Activated T-cell treated with anti-CD3 and anti-CD28 coated beads, Interleukin-2, amount 50 U/mL, for 4 hours (primary cell): ENCODE measurements at places on chromosomes 11 and 22.

- no peak for DNase-seq
Measured at GRCh38 chr11:18849406-18849805, 57.8 kb upstream of the PTPN5 start.

DNA sequence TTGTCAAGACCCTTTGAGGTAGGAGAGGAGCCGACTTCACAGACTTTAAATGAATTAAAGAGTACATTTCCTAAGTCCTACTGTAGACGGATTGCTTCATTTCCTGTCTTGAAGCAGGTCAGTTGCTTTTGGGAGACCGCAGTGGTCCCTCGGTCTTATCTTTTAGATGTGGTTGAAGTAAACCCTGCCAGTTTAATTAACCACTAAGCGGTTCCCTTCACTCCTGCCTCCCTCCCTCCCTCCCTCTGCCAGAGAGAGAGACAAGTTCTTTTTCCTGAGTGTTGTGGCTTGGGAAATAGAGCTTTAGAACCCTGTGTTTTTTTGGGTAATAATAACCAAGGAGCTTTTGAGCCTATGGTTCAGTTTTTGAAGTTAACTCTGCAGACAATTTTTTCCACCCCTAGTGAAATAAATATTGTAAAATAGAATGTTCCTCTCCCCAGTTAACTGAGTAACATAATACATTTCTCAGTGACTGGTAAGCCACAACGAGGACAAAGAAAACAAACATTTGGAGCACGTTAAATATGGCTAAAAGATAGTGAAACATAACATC, 147.5 kb downstream of the LDLRAD3 start:
- DNase-seq = no peak

DNA sequence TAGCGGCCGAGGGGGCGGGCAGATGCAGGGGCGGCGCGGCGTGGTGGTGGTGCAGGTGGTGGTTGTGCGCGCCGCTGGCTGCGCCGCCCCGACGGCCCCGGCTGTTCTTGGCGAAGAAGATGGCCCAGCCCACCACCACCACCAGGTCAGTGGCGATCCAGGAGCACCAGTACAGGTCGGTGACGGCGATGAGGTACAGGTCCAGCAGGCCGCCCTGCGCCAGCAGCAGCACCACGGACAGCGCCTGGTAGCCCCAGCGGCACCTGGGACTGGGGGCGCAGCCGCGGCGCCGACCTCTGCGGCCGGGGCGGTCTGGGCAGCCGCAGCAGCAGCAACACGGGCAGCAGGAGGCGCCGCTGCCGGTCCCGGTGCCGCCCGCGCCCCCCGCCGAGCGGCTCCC, 879 bp downstream of the TMEM121B start:
- peak; percentile 49 for DNase-seq

DNA sequence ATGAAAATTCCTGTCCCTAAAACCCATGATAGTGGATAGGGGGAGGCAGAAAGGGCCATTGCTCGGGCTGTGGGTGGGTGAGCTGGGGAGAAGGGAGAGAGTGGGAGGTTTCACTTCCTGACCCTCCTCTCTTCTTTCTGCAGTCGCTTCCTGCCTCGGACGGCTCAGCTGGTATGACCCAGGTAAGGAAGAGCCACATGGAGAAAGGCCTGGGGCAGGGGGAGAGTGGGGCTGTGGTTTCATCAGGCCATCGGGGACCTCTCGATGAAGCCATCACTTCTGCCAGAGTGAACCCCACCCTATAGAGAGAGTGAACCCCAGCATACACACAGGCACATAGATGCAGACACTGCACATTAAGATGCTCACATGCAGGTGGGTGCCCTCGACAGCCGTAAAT, 12.6 kb downstream of the CD5 start:
- DNase-seq = no peak

DNA sequence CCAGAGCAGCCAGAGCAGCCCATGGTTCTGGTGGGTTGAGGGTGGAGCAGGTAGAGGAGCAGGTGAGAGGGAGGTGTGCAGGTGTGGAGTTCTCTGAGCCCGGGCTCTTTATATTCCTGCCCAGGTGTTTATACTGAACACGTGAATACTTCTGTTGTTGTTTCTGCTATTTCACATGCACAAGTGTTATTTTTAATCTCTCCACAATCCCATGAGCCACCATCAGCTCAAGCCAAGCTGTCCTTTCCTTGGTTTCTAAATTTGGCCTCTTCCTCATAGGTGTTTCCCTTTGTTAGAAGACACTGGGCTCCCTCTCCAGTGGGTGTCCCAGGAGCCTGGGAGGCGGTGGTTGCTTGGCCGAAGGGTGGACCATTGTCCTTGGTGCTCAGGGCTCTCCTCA, at the start of gene KRTAP5-3:
TSS of gene KRTAP5-3 (minus strand) at position 101 of the 400 bp plus-strand sequence. CDS start at position 23, 78 bp downstream.
- DNase-seq = no peak

- DNase-seq = no peak
Measured at GRCh38 chr11:7576726-7577290, 63.0 kb downstream of the PPFIBP2 start.

- no peak for DNase-seq
Measured at GRCh38 chr22:28247136-28247535, 328.1 kb upstream of the PITPNB start.

DNA sequence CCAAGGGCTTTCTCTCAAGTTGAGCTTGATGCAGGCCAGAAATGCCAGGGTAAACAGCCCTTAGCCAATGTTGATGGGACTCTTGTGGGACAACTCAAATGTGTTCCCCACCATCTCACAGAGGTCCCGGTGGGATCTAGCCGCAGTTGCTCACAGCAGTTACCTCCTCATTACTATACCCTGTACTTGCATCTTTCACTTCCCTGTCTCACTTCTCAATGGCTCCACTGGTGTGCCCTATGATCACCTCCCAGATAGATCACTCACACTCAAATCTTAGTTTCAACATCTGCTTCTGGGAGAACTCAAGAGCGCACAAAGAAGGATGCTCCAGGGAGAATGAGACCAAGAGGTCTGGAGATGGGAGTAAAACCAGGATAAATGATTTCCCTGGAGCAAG, 47.0 kb downstream of the RCN1 start:
- no peak for DNase-seq

GRCh38 chr11:58999291-58999680, 60.0 kb downstream of the GLYATL1 start:
- DNase-seq = no peak

GRCh38 chr11:3147257-3147619, 17.9 kb downstream of the OSBPL5 start:
- DNase-seq = no peak

GRCh38 chr11:78985663-78986062, 411.0 kb upstream of the NARS2 start:
- no peak for DNase-seq

DNA sequence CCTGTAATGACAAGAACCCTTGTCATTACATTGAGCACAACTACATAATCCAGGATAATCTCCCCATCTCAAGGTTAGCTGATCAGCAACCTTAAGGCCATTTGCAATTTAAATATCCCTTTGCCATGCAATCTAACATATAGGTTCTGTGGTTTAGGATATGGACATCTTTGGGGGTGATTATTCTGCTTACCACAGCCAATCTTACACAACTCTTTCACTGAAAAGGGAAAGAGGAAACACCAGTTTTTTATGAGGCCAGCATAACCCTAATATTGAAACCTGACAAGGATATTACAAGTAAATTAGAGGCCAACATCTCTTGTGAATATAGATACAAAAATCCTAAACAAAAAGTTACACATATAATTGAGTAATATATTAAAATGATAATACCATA, 78.5 kb downstream of the CYP2R1 start:
- no peak for DNase-seq

- DNase-seq = no peak
Measured at GRCh38 chr11:118530180-118530682, 761 bp upstream of the TMEM25 start.

GRCh38 chr11:112165049-112165448, 1.2 kb upstream of the IL18 start:
- DNase-seq = no peak

DNA sequence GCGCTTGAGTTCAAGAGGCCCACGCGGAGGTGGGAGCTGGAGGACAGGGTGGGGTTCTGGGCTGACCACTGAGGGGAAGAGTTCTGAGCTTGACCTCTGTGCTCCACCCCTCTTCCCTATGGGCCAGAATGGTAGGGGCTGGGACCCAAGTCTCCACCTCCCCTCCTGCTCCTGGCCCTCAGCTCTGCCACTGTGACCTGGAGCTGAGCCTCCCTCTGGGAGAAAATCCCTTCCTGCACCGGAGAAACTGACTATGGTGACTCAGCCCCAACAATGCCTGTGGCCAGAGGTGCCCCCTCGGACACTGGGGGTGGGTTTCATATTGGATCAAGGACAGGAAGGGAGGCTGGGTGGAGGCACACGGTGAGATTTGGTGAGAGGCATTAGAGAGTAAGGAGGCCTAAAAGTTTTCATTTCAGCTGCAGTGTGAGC, 23.0 kb downstream of the RELT start:
- no peak for DNase-seq

GRCh38 chr11:81340225-81340624, 1393.4 kb downstream of the FAM181B start:
- no peak for DNase-seq

DNA sequence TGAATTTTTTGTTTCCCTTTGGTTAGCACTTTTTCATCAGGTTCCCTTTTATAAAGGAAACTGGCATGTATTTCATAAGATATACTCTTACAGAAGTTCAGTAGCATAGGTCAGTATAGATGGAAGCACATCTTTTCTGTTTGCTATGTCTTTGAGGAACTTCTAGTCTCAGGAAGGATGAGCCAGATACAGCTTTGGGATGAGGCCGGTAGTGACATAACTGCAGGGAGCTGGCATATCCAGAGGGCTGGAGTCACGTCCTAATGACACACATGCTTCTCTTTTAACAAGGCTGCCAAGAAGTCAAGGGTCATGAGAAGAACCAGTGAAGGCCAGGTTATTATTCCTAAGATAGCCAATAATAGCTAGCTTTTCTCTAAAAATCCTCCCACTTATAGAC, 33.3 kb upstream of the ADSL start:
- no peak for DNase-seq

DNA sequence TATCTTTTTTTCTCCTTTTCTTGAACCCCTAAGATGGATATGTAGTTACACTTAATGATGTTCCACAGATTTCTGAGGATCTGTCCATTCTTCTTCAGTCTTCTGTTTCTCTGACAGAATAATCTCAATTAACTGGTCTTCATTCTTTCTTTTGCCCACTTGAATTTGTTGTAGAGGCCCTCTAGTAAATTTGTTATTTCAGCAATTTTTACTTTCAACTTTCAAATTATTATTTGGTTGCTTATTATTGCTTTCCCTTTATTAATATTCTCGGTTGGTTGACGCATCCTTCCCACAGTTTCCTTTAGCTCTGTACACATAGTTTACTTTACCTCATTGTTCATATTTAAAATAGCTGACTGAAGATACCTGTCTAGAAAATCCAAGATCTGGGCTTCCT, 1013.7 kb upstream of the CNTN5 start:
- DNase-seq = no peak

DNA sequence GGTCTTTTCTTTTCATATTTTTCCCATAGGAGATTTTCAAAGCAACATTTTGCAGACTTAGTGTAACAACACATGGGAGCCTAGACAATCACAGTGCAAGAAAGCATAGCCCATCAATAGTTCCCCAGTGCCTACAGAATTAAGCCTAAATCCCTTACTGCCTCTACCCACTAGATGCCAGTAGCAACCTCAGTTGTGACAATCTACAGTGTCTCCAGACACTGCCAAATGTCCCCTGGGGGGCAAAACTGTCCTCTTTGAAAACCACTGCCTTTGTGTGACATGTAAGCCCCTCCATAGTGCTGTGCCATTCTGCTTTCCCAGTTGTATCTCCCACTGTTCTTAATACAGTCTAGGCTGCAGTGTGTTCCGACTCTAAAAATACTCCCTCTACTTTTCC, 1329.0 kb downstream of the LRRC4C start:
- no peak for DNase-seq

DNA sequence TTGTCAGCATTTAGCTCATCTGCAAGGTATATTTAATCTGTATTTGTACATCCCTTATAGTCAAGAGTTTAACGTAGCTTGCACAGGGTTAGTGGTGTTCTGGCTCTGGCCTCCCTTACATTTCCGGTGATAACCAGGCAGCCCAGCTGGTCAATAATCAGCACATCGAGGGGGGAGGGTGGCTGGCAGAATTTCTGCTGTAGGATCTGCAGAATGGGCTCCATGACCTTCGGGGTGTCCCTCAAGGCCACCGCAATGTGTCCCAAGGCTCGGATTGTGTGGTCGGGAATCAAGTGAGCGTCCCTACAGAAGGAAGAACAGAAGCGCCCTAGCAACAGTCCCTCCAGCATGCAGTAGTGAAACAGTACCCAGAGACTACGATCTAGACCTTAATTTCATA, 25.1 kb downstream of the SERPIND1 start:
- DNase-seq = no peak

GRCh38 chr22:34255042-34255441, 334.8 kb upstream of the LARGE1 start:
- DNase-seq = no peak

DNA sequence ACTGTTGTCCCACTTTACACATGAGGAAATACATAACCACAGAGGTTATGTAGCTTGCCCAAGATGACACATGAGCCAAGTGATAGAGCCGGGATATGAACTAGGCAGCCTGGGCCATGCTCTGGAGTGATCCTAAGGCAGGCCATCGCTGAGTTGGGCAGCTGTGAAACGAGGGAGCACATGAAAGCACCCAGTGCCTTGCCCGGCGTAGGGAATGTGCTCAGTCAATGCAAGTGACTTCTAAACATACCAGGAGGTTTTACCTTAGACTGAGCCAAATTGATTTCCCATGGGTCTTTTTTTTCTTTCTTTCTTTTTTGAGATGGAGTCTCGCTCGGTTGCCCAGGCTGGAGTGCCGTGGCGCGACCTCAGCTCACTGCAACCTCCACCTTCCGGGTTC, 10.5 kb downstream of the GRIK4 start:
- DNase-seq = no peak

GRCh38 chr22:28413612-28414399, 265.8 kb downstream of the TTC28 start:
- no peak for DNase-seq

GRCh38 chr11:130847517-130847916, 68.8 kb downstream of the SNX19 start:
- DNase-seq = no peak

GRCh38 chr11:36399236-36399635, 103.1 kb downstream of the PRR5L start:
- DNase-seq = no peak

- DNase-seq = no peak
Measured at GRCh38 chr11:77959434-77959833, 35.0 kb downstream of the INTS4 start.
